NCI-H2029 (cell line): ENCODE measurements at places on chromosomes 5 and 9.
A peak's percentile ranks its signal among the peaks of the same experiment; 100 is the strongest.

DNA sequence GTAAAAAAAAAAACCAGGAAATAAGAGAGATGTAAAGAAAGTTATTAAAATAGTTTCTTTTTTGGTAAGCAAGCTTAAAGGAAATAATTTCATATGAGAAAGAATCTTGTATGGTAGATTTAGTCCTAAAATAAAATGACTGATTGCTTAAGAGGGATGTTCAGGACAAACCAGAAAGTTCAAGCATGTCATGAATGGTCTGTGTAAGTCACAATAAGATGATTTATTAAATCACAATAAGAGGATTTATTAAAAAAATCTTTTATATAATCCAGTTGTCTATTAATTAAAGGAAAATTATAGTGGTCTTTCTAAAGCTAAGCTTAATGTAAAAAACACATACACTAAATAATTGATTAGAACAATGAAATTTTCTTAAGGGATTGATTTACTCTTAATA, 91.8 kb upstream of the OR13F1 start:
- no peak for DNase-seq

DNA sequence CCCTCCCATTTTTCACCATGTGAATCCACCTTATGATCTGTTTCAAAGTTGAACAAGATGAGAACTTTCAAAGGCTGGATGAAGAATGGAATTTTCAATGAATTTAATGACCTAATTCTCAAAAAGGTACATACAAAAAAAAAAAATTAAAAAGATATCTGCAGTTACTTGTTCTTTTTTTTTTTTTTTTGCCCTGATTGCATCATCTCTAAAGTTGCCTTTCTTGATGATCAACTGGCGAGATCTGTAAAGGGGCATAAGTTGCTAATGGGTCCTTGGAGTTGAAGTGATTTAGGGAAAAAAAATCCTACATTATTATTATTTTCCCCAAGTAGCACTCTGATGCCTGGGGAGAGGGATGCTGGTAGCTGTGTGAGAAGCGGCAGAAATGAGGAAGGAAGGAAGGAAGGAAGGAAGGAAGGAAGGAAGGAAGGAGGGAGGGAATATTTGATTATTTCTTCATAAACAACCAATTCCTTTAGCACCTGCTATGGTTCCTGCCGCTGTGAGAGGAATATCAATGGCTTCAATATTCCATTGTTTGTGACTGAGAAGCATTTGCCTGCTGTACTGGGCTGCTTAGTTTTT, 48.8 kb upstream of the CD180 start:
- DNase-seq = no peak

GRCh38 chr9:25282946-25283345, 395.3 kb downstream of the TUSC1 start:
- DNase-seq = no peak

DNA sequence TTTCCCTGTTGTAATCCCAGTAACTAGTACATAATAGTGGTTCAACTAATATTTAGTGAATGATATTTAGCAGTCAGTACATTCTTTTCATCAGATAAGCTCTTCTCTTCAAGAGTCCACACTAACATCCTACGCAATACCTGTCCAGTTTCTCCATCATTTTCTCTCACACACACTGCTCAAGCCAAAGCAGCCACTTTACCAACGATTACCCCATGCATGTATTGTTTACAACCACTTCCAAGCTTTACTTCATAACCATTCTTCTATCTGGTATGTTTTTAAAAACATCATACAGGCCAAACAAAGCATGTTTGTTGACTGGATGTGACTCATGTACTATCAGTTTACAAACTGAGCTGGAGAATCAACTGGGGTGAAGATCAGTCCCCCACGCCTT, 7.3 kb downstream of the UBTD2 start:
- peak; percentile 17 for DNase-seq

DNA sequence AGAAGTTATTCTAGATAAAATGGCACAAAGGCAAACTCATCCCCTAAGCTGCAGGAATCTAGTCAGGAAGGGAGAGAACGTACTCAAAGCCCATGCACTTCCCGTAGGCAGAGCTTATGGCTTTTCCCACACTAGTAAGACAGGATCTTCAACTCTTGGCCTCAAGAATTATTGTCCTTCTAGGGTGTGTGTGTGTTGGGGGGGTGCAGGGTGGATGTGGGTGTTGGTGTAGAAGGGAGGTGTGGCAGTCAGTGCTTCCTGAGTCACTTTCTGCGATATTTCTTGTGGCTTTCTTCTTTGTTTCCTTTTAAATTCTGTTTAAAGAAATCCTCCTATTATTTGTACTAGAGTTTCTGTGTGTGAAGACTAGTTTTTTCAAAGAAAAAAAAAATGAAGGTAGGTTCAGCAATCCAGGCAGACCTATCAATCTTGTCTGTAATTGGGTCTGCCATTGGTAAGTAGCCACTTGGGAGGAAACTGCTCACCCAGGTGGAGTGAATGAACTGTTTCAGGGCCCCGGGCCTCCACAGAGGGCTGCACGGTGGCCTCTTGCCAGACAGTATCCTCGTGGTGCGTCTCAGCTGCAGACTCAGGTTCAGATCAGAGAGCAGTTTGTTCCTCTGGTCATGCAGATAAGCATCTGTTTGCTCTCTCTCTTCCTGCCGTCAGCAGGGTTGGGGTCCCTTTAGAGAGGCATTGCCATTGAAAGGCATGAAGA, 131.9 kb downstream of the NPR3 start:
- no peak for DNase-seq

DNA sequence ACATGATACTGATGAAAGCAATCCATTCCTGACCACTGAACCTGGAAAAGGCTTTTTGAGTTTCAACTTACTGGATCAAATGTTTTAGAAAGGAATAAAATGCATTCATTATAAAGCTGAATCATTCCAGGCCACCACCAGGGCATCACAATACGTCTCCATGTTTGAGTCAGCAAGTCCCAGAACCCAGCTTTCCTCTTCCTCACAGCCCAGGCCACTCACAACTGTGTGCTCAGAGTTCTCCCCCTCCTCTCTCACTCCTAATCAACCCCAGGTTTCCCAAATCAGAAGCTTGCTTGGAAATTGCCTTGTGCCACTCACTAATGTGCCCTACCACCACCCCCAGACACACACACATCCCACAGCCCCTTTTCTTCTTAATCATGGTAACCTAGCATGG, 91.7 kb downstream of the GNA14 start:
- DNase-seq = no peak

DNA sequence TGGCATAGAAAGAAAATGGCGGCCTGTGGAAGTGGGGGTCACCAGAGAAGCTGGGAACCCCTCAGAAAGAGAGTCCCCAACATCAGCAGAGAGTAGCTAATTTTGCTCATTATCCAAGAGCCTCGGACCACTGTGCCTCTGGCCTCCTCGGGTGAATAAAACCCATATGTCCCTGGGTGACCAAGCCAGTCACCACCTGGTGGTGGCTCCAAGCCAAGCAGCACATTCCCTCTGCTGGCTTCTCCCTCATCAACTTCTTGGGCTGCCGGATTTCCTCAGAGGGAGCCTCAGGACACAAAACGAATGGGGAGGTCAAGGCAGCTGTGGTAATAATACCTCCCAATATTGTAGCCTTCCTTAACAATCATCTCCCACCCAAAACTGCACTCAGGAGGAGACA, 242.5 kb downstream of the NFIB start:
- DNase-seq = no peak

DNA sequence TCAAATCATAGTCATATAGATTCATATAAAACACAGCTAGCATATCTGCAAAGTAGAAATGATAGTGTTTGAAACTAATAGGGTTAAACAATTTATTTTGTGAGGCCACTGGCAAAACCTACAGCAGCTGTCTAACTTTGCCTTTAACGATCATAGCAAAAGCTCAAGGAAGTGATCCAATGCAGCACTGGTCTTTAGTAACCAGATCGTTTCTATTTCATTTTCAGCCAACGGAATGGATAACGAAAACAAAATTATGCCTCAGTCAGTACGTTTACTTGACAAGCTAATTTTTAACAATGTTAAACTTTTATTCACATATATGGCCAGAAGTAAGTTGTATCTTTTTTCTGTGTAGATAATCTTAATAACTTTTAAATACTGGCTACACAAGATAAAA, 17.7 kb downstream of the MLLT3 start:
- DNase-seq = no peak

- no peak for DNase-seq
These were observed 3.2 kb upstream of the IL12B start for GRCh38 chr5:159333545-159333925.

- no peak for DNase-seq
These were observed 16.0 kb downstream of the CXXC5 start for GRCh38 chr5:139664086-139664693.

GRCh38 chr5:115463983-115464382, 80.6 kb downstream of the FEM1C start:
- no peak for DNase-seq

- DNase-seq = peak; percentile 29
These were observed 2.3 kb upstream of the IRX2 start for GRCh38 chr5:2753452-2754420.

DNA sequence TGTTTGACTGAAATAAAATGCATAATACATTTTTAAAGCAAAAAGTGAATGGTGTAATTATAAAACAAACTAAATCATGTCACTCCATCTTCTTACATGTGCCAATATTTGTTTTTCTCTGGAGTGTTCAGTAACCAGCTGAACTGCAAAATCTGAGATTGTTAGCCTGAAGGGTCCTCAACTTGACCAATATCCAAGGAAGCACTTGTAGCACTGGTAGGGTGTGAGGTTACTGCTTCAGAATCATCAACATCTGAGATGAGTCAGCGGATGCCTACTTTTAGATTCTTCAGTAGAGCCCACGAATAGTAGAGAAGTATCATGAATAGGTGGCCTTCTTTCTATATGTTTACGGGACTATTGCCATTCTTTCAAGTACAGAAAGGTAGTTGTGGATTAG, 226.7 kb downstream of the TLE4 start:
- DNase-seq = peak; percentile 41

DNA sequence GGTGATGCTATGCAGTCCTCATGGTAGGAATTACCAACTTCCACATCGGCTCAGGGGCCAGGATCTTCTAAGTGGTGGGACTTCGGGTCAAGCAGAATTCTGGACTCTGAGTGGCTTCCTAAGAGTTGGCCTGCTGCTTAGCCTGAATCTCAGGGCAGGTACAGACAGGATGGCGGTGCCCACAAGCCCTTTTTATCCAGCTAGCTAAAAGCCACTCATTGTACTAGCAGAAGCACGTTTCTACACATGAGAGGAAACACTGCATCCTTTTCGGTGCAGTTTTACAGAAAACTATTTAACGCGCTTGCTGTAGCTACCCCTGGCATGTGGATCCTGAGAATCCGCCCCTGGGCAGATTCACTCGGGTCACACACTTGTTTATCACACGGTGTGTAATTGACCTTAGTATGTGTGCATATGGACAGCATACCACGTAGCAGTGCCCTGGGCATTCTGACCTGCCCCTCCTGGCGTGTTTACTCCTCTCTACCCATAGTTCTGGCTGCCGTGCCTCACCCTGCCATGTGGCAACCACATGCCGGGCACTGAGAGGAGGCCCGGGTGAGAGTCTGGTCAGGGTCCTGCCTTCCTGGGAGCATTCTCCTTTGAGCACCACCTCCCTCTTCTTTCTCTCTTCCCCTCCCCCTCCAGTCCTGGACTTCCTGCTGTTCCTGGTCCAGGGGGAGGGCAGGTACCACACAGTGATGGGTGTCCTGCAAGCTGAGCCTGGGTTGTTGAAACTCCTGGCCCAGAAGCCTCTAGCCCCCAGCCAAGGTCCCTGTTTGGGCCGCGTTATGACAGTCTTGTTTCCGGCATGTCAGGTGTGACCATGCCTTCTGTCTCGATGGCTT, 65.9 kb downstream of the DAB2IP start:
- DNase-seq = no peak

GRCh38 chr9:27041746-27042145, 36.3 kb upstream of the LRRC19 start:
- DNase-seq = no peak

DNA sequence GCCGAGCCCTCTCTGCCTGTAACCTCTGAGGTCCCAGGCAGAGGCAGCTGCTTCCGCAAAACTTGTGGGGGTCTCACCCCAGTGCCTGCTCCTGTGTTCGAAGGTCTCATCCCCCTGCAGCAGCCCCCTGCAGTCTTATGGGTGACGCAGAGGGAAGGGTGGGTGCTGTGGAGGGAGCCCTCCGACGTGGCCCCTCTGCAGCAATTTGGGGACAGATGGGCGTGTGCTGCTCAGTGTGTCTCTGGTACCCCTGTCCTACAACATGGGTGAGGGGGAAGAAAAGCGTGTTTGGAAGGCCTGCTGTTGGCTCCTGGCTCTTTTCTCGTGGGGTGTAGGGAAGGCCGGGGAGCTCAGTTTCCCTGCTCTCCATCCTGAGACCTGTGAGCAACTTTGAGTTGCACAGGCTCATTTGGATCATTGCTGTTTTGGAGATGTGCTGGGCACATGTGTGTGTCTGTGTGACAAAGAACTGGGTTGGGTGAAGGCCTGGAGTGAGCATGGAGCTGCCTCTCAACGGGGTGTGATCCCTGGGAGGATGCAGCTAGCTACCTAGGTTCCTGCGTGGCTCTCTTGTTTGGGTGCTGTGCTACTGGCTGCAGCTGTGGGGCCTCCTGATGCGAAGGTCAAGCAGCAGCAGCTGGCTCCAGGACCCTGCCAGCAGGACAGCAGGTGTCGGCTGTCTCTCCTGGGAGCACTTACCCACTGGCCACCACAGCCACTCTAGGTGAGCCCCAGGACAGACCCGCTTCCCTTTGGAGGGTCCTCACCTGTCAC, 179.6 kb upstream of the PITX1 start:
- no peak for DNase-seq

DNA sequence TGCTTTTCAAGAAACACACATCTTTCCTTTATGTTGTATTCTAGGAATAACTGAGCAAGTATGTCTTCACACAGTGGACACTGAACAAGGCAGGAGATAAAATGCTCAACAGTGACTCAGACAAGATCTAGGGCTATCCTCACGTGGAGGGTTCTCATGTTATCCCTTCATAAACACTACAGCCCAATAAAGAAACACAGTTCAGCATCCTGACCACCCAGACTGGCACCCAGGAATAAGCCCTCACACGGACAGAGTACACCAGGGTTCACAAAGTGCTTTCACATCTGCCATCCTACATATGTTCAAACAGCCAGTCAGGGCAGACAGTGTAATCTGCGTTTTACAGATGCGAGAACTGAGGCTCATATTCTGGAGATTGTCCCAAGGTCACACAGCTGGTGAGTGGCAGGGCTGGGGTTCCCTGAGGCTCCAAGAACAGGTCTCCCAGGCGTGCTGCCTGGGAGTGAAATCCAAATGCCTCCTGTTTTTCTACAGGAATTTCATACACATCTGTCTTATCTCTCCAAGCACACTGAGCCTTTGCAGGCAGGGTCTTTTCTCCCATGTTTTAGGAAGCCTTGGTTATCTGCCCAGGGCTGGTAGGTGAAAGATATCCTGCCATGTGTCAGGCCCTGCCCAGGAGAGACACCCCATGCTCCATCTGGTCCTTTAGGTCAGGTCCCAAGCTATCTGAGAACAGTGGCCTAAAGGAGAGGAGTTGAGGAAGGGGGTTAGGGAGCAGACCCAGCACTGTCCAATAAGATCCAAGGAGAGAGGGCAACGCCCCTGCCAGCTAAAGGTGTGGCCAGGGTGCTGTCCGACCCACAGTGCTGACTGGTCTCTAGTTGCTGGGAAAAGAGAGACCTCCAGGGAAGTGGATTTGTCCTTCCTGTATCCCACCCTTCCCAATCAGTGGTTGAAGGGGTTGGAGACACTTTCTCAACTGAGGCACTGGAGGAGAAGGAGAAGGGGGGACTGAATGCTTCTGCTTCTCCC, 47.9 kb upstream of the XPA start:
- DNase-seq = no peak

GRCh38 chr5:74430631-74431289, 209.8 kb downstream of the ENC1 start:
- no peak for DNase-seq
